ENCODE measurements at places on chromosomes 4 and X.

DNA sequence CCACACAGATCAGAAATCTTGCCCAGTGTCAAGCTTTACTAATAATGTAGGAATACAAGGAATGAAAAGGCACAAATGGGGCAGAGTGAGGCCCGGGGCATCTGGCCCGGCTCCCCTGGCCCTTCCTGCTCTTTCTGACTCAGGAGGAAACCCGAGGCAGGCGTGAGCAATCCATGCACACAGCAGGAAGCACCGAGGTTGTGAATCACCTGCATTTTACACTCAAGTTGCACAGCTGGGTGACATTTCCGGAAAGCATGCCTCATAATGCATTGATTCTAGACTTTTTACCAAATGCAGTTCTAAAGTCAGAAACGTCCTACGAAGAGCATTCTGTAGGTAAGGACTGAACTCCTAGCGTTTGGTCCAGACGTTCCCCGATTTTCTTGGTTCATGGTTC is 38.9 kb downstream of the PRIMPOL start:
- DNase-seq: no peak

GRCh38 chrX:107440692-107441091 is 8.8 kb upstream of the FRMPD3 start:
- no peak for DNase-seq

DNA sequence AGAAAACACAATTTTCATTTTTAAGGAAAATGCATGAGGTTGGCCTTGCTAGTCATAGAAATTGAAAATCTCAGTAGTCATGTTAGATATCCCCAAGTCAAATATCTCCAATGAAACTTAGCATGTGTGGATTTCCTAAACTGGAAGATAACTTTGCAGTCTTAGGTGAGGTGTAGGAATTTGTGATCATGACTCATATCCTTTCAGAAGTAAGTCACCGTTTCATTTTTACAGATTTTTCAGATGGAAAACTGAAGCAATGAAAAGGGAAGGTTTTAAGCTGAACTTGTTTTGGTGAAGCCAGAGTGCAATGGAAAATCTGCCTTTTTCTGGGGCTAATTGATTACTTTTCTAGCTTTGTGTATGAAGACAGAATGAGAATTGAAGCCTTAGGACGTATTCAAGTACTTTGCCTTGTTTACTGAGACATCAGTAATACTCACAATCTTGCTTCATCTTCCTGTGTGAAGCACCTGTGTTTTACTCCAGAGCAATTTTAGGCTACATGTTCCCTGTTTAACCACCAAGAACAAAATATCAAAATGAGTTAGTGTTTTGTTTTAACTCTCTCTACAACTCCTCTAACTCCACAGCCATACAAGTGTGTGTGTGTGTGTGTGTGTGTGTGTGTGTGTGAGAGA is 1662.8 kb upstream of the ADGRL3 start:
- DNase-seq: no peak

- DNase-seq: no peak
Measured at GRCh38 chr4:41294445-41295062, 37.8 kb downstream of the UCHL1 start.

DNA sequence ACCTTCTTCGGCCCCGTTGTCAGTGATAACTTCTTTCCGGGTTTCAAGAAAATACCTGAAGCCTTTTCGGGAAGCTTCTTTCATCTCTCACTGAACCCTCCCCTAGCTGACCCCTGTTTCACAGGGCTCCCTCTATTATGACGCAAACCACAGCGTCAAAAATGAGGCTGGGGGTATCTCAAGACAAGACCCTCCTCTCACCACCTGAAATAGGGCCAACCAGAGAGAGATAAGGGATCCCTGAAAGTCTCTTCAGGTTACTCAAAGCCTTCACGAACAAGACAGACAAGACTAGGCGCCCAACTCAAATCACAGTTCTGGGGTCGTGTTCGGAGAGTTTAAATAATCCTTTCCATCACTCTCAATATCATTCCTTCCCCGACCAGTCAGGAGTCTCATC is 1.2 kb downstream of the PHF8 start:
- no peak for DNase-seq

DNA sequence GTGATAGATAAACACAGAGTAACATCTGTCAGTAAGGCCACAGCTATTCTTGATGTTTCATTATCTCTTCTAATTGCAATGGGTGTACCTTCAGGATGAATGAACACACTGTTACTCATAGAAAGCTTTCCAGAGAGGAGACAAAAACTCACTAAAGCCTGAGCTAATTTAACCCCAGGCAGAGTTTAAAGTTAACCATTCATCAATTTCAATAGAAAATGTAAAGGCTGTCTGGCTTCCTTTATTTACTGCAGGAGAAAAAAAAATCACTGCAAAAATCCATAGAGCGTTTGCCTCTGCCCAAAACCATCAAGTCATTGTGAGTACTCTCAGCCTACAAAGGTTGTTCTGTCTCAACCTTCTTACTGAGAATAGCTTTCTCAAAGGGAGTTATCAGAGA is 376.9 kb downstream of the PPP4R3C start:
- DNase-seq: no peak

- DNase-seq: no peak
Measured at GRCh38 chr4:160423879-160424451, 1321.1 kb downstream of the RAPGEF2 start.

GRCh38 chr4:85128246-85129204 is 162.0 kb upstream of the WDFY3 start:
- DNase-seq: no peak

- no peak for DNase-seq
Measured at GRCh38 chrX:136866337-136867095, 14.0 kb downstream of the RBMX start.

DNA sequence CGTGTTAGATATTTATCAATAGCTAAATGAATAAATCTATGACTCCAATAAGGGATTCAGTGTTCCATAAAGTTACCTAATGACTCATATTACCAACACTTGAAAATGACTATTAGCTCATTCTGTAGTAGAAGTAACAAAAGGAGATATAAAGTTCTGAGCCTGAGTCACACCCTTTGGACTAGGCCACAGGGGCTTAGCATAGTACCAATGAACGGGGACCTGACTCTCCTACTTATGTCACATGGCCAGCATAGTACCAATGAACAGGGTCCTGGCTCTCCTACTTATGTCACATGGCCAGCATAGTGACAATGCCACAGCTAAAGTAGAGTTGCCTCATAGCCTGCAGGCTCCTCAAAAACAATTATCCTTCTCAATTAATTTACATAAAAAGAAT is 43.7 kb downstream of the MAGEB16 start:
- DNase-seq: no peak

- peak; percentile 22 for DNase-seq
Measured at GRCh38 chrX:135974279-135974856, 580 bp upstream of the MMGT1 start.

GRCh38 chr4:18733961-18734360 is 712.4 kb upstream of the LCORL start:
- DNase-seq: no peak

DNA sequence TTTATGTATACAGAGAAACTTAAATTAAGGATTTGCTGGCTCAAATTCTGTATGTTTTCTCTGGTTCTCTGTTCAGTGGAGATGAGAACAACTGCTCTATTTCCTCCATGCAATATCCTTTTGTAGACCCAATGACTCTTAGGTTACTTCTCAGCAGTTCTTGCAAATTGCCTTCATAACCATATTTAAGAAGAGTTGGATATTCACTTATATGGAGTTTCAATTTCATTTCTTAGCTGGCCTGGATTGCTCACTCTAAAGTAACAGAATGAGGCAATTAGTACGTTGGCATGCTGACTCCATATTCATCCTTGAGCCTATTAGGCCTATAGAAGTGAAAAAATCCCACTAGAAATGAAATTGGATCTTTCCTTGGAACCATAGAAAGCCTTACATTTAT is 93.6 kb downstream of the DOCK11 start:
- DNase-seq: no peak

- no peak for DNase-seq
Measured at GRCh38 chr4:41176340-41176739, 38.0 kb downstream of the APBB2 start.

DNA sequence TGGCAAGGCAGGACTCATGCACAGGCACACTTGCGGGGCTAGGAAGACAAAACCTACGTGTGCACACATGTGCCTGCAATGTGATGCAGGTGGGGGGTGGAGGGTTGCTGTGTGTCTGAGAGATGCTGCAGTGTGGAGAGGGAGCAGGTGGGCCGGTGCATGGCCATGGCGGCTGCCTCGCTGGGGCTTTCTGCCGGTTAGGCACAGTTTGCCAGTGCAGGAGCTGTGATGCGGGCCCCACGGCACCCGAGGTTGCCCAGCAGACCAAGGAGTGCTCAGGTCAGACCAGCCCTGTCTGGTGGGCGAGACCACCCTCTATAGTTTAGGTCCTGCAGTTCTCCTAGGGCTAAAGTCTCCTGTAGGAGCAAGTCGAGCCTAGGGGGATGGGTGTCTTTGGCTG is 4.4 kb upstream of the AFM start:
- DNase-seq: no peak

DNA sequence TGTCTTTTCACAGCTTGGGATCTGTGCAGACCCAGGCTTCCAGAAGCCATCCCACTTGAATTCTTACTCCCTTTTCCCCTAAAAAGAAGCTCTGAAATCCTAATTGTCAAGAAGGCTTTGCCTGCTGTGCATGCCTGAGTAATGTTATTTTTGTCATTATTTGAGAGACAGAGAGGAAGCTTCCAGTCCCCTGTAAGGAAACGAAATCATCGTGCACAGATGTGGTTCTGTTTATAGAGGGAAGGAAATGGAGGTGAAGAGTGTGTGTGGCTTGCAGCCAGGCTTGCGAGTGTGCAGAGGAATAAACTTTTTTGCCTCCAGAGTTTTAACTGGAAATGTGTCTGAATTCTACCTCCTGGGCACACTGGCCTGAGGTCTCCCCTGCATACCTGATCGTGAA is 70.2 kb downstream of the TBL1X start:
- DNase-seq: no peak

- DNase-seq: no peak
Measured at GRCh38 chr4:3438847-3439180, 3.0 kb upstream of the HGFAC start.

GRCh38 chr4:113106108-113106507 is 56.7 kb downstream of the ANK2 start:
- no peak for DNase-seq

GRCh38 chr4:7191546-7192251 is 639 bp upstream of the SORCS2 start:
- DNase-seq: no peak

- DNase-seq: no peak
Measured at GRCh38 chr4:124970011-124970410, 257.5 kb upstream of the ANKRD50 start.

GRCh38 chr4:150145090-150145945 is 67.1 kb downstream of the DCLK2 start:
- no peak for DNase-seq

DNA sequence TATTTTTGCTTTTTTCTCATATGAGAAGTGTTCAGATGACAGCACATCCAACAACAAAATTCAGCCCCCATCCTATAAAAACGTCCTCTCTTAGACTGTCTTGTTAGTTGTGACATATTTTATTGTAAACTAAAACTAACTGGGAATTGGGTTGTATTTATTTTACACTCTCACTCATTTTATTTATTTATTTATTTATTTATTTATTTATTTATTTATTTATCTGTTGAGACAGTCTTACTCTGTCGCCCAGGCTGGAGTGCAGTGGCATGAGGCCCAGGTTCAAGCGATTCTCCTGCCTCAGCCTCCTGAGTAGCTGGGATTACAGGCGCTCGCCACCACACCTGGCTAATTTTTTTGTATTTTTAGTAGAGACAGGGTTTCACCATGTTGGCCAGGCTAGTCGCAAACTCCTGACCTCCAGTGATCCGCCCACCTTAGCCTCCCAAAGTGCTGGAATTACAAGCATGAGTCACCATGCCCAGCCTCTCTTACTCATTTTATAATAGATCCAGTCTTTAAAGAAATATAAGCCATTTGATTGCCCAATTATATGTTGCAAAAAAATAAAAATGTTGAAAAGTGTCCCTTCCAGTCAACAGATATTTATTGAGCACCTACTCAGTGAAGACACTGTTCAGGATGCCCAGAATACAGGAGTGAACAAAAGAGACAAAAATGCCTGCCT is 44.6 kb downstream of the PALLD start:
- no peak for DNase-seq

DNA sequence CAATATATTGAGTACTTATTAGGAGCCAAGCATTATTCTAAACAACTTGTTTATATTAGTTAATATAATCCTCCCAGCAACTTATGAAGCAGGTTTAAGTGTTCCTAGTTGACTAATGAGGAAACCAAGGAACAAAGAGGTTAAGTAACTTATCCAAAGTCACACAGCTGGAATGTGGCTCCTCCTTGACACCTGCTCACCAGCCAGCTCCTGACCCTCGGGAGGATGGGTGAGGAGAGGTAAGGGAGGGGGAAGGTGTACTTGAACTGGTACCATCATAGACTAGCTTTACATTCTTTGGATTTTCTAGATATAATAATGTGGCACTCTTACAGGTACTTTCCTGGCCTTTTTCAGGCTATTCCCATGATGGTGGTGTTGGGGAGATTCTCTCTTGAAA is 50.7 kb downstream of the ARHGEF38 start:
- DNase-seq: no peak

- no peak for DNase-seq
Measured at GRCh38 chr4:88937081-88937480, 119.9 kb downstream of the FAM13A start.

DNA sequence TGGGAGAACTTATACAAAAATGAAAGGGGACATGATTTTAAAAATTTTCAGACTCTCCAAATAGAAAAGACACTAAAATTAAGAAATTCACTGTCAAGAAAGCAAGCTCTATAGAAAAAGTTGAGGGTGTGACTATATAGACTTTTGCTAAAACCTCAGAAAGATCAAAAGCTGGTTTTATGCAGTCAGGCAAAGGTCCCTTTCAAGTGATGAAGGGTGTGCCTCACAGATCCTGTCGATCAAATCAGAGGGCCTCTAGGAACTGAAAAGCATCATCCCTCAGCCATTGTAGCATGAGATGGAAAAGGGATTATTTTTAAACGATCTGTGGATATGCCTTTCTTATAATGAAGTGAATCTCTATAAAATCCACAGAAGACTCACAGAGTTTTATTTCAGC is 116.5 kb downstream of the FAM13A start:
- DNase-seq: no peak

DNA sequence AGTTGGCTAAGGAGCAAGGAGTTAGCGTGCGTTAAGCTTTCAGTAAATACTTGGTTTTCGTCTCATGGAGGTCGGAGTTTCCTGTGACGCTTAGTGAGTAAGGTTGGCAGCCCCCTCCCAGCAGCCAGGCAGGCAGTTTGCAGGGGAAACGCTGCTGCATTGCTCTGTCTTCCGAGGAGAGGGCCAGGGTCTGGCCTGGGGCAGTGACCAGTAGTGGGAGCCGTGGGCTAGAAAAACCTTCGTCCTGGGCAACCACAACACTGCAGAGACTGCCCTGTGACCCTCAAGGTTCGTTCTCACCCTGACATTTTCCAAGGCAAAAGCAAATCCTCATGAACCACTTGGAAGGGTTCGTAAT is 432 bp downstream of the TMEM175 start:
- no peak for DNase-seq

All from activated CD8-positive, alpha-beta memory T cell treated with anti-CD3 and anti-CD28 coated beads for 48 hours (primary cell).